NCI-H446 (cell line): ENCODE measurements at places on chromosomes 6 and 20.
A peak's percentile ranks its signal among the peaks of the same experiment; 100 is the strongest.

GRCh38 chr6:135254471-135254870, 73.4 kb downstream of the MYB start:
- no peak for DNase-seq

DNA sequence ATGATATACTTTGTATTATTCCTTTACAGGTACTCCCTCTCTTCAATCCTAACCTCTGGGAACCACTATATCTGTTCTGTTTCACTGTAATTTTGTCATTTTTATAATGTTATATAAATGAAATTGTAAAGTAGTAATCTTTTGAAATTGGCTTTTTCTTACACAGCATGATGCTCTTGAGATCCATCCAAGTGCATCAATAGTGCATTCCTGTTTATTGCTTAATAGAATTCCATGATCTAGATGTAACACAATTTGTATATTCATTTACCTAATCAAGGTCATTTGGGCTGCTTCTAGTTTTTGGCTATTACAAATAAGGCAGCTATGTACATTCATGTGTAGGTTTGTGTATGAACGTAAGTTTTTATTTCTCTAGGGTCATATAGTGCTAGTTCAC, 174.6 kb downstream of the KHDC1L start:
- DNase-seq, result no peak

- no peak for DNase-seq
Observed at GRCh38 chr20:38246357-38247165, 14.0 kb downstream of the KIAA1755 start.

GRCh38 chr6:146304181-146304580, 239.5 kb upstream of the RAB32 start:
- DNase-seq, result no peak

- DNase-seq, result no peak
Observed at GRCh38 chr6:33828764-33829731, 25.2 kb upstream of the MLN start.

DNA sequence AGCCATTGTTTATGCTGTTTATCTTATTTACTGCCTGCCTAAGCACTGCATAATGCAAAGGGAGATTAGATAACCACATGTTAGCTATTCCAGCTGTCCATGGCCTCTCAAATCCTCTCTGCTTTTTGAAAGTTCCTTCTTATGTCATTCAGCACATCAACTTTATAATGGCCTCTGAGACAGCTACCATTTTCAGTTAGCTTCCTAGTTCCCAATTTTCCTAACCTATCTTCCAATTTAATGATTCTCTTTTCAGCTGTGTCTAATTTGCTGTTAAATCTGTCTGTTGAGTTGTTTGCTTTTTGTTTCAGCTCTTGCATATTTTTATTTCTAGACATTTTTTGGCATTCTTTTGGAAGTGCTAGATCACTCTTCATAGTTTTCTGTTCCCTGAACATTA, 173.4 kb upstream of the PLCB4 start:
- DNase-seq, result no peak

GRCh38 chr20:3547906-3548305, 77.1 kb downstream of the ATRN start:
- no peak for DNase-seq

- no peak for DNase-seq
Observed at GRCh38 chr6:87914637-87915395, 132.8 kb upstream of the SPACA1 start.

- no peak for DNase-seq
Observed at GRCh38 chr20:55953201-55953600, 52.1 kb downstream of the CBLN4 start.

GRCh38 chr6:47535316-47536225, 58.0 kb downstream of the CD2AP start:
- DNase-seq, result no peak

- no peak for DNase-seq
Observed at GRCh38 chr6:139442188-139442671, 67.8 kb upstream of the CITED2 start.

DNA sequence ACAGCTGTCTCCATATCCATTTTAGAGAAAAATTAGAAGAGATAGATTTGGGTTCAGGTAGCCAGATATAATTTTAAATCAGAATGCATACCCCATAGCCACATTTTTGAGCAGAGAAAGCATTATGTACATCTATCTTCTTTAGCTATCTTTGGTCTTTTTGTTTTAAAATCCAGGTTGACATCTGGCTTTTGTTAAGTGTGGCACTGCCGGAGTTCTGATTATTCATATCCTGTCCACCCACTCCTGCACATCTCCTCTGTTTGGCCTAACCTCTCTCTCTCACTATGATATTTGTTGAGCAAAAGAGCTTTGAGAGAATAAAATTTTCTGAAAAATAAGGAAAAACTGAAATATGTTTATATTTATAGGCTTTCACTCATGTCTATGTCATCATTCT, 189.7 kb downstream of the PACRG start:
- DNase-seq, result no peak

GRCh38 chr6:18330548-18331081, 56.5 kb upstream of the RNF144B start:
- no peak for DNase-seq

DNA sequence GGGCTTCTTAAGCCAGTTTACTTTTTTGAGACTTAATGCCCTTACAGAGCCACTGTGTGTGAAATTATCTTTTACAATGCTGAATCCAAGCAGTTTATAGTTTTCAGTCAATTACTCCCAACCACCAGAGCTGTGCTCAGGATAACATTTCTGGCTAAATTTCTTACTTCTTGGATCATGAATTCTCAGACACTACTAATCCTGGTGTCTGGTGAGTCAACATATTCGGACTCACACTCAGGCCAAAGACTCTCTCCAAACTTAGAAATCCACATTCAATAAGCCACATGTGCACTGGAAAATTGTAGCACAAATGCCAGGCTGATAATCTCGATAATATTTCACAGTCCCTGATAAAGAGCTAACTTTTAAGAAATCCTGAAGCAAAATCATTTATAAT, 49.0 kb downstream of the PTPRT start:
- DNase-seq, result no peak

GRCh38 chr6:113104541-113104940, 752.6 kb upstream of the MARCKS start:
- DNase-seq, result no peak

GRCh38 chr6:32047855-32048766, 9.9 kb downstream of the CYP21A2 start:
- no peak for DNase-seq

DNA sequence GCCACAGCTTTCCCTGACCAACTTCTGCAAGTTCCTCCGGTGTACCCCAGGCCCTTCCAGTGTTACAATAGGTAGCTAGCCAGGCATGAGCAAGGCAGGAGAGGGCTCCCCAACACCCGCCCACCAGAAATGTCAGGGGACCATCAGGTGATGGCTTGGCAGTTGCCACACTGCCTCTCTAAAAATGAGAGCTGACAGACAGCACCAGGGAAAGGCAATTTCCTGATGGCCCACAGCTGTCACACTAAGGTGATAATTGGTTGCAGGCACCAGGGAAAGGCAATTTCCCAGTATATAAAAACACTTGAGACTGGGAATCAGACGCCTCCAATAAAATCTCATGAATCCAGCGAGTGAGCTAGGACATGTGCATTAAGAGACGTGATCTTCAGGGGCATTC, 49.9 kb downstream of the PXDC1 start:
- no peak for DNase-seq

DNA sequence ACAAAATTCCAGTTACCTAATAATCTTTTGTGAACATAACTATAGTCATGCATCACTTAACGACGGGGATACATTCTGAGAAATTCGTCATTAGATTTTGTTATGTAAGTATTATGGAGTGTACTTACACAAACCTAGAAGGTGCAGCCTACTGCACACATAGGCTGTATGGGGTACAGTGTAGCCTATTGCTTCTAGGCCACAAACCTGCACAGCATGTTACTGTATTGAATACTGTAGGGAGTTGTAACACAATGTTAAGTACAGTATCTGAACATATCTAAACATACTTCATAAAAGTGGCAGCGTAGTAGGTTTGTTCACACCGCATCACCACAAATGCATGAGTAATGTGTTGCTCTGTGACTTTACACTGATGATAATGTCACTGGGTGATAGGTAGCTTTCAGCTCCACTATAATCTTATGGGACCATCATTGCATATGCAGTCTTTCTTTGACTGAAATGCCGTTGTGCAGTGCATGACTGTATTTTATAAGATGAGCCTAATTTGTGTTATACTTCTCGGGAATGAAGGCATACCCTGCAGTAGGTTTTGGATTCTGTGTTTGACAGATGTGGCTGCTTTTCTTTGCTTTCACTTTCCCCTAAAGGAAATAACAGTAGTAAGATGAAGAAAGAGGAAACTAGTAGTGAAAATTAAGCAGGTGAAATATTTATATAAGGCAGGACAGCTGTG, 365.6 kb downstream of the FARS2 start:
- DNase-seq, result no peak

DNA sequence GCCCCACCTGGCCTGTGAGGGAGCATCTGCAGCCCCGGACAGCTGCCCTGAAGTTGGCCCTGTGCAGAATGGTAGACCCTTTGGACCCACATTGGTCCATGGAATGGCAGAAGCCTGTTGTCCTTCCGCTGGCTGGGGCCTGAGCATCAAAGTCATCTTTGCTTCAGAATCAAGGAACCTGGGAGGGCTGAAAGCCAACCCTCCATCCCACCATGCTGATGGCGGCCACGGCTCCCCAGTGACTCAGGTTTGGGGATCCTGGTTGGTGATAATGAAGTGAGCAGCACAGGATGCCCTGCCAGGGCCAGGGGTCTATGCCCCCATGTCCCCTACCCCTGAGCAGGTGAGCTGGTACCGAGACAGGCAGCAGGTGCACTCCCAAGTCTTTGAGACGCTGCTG, 52.8 kb downstream of the YTHDF1 start:
- no peak for DNase-seq

DNA sequence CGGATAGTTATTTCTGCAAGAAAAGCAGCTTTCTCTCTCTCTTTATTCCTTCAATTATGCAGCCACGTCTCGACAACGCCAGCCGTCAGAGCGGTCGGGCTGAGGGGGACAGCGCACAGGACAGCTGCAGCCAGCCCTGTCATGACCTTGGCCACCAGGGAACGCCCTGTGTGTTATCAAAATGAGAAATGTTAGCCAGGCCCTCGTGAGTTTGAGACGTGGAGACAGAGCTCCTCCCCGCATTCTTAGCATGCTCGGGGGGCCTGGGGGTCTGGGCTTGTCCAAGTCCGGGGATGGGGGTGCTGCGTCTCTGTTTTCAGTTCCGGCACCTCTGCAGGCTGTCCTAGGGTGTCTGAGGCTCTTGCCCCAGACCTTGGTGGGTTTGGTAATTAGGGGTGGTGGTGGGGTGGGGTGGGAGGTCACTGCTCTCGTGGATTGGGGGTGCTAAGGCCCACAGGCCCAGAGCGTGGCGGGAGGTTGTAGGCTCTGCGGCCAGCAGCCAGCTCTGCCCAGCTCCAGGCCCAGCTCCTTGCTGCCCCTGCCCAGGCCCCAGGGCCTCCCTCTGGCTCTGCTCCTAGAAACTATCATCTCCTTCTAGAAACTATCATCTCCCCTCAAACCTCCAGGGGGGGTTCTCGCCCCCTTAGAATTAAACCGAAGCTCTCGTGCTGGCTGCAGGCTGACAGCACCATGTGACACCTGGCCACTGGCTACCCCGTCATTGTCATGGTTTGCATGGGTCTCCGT, 54.3 kb upstream of the GATA5 start:
- no peak for DNase-seq

DNA sequence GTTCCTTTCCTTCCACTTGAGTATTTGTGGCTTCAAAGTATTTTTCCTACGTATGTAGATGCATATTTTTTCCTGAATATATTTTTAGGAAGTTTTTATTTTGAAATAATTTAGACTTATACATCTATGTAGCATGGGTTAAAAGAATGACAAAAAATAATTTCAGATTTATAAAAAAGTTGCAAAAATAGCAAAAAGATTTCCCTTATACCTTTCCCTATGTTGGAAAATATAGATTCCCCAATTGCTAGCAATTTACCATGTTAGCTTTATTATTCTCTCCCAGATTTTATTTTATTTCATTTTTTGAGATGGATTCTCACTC, 69.8 kb downstream of the SCAND1 start:
- DNase-seq, result no peak

DNA sequence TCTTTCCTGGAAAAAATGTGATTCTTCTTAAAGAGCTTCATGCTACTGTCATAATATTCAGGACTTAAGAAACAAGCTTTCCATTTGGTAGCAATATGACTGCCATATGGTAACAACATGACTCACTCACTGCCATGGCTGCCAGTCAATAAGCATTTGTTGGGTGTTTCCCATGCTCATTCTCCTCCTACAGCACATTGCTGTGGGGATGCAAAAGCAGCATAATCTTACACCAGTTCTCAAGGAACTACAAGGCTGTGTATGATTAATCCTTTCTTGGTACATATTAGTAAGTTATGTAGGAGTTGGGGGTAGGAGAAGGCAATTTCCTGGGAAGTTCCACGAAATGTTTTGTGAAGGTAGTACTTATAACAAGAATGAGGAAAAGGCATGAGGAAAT, 76.7 kb downstream of the CEP162 start:
- peak; percentile 24 for DNase-seq

GRCh38 chr6:82690283-82690682, 326.7 kb downstream of the TPBG start:
- no peak for DNase-seq

- no peak for DNase-seq
Observed at GRCh38 chr6:31407699-31408098, 4.3 kb downstream of the MICA start.

DNA sequence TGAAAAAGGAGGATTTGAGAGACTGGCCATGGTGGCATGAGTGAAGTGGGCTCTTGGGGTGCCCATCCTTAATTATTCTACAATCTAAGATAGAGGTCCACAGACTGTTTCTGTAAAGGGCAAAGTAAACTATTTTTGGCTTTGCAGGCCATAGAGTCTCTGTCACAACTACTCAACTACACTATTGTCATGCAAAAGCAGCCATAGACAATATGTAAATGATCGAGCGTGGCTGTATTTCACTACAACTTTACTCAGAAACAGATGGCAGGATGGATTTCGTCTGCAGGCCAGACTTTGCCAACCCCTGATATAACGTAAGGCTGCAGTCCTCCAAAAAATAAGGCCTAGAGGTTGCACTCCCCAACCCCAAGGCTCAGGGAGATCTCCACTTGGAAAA, 58.2 kb upstream of the NAA20 start:
- DNase-seq, result no peak

- DNase-seq, result no peak
Observed at GRCh38 chr20:46199198-46199597, 81.1 kb downstream of the CD40 start.

GRCh38 chr20:23668477-23668951, 20.3 kb downstream of the CST4 start:
- DNase-seq, result peak; percentile 36

DNA sequence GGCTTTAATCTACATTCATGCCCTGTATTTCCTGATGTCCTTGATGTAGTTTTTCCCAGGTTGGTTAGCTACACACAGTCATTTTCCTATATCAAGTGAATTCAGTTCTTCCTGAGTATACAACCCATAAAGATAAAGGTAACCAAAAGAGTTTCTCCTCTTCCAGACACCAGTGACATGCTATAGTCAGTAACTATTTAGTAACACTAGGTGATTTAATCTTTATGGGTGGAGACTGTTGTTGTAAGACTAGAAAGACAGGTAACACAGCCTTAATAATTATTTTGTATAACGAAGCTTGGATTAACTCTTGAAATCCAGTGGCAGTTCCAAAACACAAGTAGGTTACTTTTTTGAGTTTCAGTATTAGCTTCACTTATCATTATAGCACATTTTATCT, 17.6 kb downstream of the MCUR1 start:
- no peak for DNase-seq
